ENCODE measurements at places on chromosomes 3 and 15.

DNA sequence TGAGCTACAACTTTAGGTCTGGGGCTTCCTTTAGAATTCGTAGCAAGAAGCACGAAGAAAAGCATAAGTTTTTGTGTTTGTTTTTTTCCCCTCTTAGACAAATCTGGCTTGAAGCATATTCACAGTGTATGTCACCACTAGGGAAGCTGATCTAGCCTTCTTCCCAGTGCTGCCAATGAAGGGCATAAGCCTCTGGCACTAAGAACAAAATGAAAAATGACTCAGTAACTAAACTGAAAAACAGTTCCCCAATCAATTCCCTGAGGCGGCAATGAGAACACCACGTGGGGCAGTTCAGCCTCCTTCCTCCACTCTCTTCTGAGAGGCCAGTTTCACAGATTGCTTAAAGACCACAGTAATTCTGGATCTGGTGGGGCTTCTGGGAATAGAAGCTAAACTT, 338.1 kb downstream of the GAP43 start:
- peak; percentile 31 for DNase-seq

GRCh38 chr3:3699816-3700633, 99.2 kb upstream of the LRRN1 start:
- peak; percentile 19 for DNase-seq

- no peak for DNase-seq
Measured at GRCh38 chr3:157488144-157488543, 15.1 kb downstream of the VEPH1 start.

GRCh38 chr3:86239946-86240345, 751.0 kb downstream of the VGLL3 start:
- no peak for DNase-seq

DNA sequence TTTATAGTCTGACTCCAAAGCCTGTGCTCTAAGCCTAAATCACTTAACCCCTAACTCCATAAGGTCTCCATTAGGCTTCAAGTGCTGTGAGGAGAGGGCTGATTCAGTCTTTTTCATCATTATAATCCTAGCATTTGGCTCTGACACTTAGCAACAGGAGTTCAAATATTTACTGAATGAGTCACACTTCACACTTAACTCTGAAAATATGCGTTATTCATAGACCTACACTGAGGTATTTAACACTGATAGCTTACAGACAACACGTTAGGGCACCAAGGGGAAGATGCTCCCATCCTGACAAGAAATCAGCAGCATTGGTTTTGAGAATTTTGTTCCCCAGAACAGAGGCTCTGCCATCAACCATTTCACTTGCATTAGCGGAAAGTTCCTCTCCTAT, 53.5 kb downstream of the MSL2 start:
- peak; percentile 91 for DNase-seq

- DNase-seq: no peak
Measured at GRCh38 chr15:100516643-100517512, 11.9 kb downstream of the CERS3 start.
